Globus pallidus (tissue), 1 donor: ENCODE measurements at places on chromosomes 3 and 15.
A peak's percentile ranks its signal among the peaks of the same experiment; 100 is the strongest.

GRCh38 chr3:190456770-190457169 is 7.1 kb upstream of the TMEM207 start:
- DNase-seq: no peak

GRCh38 chr3:19960696-19961095 is 13.8 kb downstream of the RAB5A start:
- no peak for DNase-seq

GRCh38 chr15:82699726-82700125 is 9.9 kb downstream of the AP3B2 start:
- no peak for DNase-seq

GRCh38 chr3:99472385-99472784 is 166.0 kb upstream of the COL8A1 start:
- DNase-seq: peak; percentile 17

DNA sequence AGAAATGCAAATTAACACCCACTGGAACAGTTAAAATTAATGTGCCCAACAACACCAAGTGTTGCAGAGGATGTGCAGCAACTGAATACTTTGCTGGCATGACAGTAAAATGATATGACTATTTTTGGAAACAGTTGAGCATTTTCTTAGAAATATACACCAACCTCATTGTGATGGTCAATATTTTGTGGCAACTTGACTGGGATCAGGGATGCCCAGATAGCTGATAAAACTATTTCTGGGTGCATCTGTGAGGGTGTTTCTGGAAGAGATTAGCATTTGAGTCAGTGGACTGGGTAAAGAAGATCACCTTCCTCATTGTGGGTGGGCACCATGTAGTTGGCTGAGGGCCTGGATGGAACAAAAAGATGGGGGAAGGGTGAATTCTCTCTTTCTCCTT is 57.9 kb downstream of the RPLP1 start:
- no peak for DNase-seq

- no peak for DNase-seq
Measured at GRCh38 chr3:119531151-119531550, 28.3 kb downstream of the CD80 start.
